ENCODE measurements at places on chromosomes 1 and 21.

- no peak for DNase-seq
These were observed 4.7 kb downstream of the CELSR2 start for GRCh38 chr1:109253803-109254620.

- no peak for DNase-seq
These were observed 177.7 kb downstream of the KIF26B start for GRCh38 chr1:245332513-245332912.

DNA sequence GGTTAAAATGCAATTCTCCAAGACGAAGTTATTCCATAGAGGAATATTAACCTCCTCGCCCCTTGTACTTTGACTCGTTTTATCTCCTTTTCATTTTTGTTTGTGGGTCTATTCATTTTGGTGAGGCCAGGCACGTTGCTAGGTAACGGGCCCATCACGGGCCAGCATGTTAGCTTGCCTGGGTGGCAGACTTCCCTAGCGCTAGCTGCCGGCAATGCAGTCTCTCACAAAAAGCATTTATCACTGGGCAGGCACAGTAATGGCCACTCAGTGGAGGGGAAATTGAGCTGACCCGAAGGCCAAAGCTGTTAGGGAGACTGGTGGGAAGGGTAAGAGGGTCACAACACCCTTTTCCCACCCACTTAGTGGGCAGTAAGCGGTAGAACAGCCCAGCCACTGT, 234.4 kb upstream of the FOXD3 start:
- no peak for DNase-seq

DNA sequence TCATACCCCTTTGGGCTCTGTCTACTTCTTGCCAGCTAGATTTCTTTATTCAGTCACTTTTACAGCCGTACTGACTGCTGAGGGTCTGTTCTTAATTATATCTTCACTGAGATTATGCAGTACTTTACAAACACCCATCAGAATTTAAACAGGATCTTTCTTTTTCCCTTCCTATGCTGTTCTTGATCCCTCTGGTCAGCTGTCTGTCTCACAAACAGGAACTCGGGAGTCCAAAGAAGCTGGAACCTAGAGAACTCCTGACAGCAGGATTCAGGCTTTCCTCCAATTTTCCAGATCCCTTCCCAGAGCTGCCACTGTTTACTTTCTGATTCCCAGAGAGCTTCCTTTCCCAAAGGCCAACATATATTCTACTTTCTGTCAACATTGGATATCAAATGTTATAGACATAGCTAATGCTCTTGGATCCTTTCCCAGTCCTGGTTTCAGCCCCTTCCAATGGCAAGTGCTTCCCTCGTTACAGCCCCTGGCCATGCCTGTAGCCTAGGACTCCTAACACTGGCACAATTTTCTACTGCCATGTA, 59.5 kb downstream of the ATP2B4 start:
- DNase-seq = no peak

- no peak for DNase-seq
These were observed 41.2 kb downstream of the AHDC1 start for GRCh38 chr1:27562534-27563340.

GRCh38 chr1:173212952-173213491, 5.9 kb upstream of the TNFSF4 start:
- no peak for DNase-seq

DNA sequence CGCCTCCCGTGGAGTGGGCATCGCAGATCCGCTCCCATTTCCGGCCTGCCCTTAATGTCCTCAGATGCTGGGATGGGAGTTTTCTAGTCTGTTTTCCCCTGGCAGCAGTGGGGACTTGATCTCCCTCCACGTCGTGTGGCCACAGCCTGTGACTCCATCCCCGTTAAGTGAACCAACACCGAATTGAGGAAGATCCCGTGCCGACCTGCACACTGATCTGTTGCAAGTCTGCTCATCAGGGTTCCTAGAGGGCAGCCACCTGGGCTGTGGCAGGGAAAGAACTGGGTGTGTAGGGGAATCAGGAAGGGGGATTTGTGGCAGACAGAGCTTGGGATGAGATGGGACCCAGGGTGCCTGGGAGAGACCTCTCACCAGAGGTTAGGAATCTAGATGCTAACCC, 23.3 kb upstream of the CDK18 start:
- no peak for DNase-seq

GRCh38 chr1:163974120-163974519, 584.9 kb upstream of the PBX1 start:
- no peak for DNase-seq

DNA sequence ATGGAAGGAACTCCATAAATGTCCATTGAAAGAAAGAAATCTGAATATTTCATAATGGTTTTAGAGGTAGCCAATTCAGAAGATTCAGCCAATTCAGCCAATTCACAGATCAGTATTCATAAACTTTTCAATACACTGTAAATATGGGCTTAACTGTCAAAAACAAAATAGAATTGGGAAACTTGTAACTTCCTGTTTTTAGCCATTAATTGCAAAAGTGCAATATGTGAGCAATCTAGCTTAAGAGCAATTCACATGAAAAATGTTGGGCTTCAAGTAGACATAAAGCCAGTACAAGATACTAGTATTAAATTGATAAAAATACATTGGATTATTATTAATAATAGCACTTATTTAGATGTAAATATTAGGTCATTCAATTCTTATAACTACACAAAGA, 27.5 kb upstream of the PLPPR4 start:
- DNase-seq = no peak

GRCh38 chr1:153535242-153536011, at the start of gene S100A6:
Gene S100A6 (minus strand): TSS chr1:153535991. CDS start chr1:153535339, 652 bp downstream.
- peak; percentile 57 for DNase-seq

GRCh38 chr21:46220275-46220810, 8.2 kb downstream of the LSS start:
- DNase-seq = no peak

Measured in CD4-positive, alpha-beta T cell treated with Interleukin-21 for 1 hour (primary cell).